Inflammatory macrophage (primary cell): ENCODE measurements at places on chromosomes 2 and 18.

GRCh38 chr2:80080957-80081356 lies 223.6 kb downstream of the LRRTM1 start:
- DNase-seq: no peak

DNA sequence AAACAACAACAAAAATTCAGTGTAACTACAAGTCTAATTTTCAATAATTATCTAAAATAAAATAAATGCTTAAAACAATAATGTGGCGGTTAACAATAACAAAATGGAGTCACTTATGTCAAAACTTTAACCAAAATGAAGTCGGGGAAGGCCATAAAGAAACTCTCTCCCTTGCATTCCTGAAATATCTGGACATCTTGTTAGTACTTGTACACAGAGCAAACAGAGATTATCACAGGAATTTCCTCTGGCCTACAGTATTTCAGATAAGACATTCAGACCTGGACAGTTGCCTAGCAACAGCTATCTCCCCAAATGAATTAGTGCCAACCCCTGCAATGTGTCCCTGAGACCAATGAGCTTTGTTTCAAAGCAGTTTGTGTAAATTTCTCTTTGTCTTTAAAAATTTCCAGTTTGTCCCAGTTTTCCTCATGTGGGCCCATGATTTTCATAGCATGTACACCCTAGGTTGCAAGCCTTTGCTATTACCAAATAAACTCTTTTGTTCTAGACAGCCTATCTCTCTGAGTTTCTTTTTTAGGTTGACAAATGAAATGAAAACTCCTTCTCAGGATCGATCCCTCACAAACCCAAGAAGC lies 68.6 kb downstream of the EXOC6B start:
- no peak for DNase-seq

DNA sequence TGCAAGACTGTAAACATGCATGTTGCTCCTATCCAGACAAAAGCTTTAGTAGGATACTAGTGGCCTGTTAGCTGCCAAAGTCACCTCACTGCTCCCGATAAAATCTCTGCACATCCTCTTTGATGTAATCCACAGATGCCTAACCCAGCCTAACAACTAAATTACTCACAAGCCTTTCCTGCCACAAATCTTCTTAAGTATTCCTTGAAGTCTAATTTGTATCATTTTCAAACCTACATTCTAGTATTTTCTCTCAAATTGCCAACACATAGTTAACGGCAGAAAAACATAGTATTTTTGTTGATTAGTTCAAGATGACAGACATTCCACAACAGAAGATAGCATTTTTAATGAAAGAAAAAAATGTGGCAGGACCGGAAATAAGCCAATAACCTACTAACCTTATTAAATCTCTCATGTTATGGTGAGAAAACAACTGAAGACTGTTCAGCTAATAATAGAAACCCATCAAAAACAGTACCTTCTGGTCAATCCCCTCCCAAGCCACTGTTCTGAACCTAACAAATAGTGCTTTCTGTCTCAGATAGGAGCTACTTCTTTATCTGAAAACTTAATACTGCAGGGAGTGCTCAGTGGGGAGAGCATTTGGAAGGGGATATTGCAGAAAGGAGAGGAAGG lies at the start of gene MPP4:
Gene MPP4, minus strand, starts transcription at position 57 of the 639 bp plus-strand sequence. CDS start 4,690 bp downstream, outside the sequence.
- DNase-seq: no peak

DNA sequence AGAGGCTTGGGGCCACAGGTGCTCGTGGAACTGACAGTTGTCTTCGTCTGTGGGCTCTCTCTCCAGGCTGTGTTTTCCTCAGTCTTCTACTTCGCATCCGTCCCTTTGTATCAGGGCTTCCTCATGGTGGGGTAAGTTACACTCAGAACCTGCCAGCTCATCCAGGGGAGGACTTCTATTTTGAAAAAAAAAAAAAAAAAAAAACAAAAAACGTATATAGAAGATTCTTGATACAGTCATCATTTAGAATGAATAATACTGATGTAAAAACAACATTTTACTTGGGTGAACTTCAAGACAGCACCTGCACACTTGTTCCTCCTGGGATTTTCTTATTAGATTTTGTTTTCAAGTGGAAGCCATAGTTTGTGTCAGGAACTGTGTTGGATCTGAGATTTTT lies 47.7 kb upstream of the NFATC1 start:
- DNase-seq: no peak

- DNase-seq: no peak
These were observed 88.5 kb downstream of the ARMC9 start for GRCh38 chr2:231286964-231287363.
